NCI-H1930 (cell line): ENCODE measurements at places on chromosomes 5 and 9.
A peak's percentile ranks its signal among the peaks of the same experiment; 100 is the strongest.

DNA sequence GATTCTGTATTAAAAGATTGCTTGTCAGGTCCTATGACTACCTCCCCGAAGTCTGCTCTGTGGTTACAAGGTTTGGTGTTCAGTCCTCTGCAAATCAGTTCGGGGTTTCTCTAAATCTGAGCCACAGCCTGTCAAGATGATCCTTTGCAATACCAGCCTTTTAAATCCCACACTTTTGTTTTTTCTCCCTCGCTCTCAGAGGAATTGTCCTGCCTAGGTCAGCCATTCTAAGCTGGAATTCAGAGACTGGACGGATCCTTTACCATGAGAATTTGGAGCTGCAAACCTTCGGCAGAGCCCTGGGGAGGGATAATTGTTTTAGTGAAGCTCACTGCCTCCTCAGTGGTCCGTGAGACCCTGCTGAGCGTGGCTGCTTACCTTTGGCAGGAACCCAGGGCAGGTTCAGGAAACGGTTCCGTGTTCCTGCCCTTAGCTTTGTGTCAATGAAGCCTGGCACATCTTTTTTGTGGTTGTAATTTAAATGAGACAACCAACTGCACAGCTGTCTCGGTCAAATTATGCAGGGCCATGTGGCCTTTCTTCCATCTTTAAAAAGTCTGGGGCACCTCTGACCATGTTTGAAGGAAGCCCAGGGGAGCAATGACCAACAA, 47.2 kb downstream of the EBF1 start:
- no peak for DNase-seq

GRCh38 chr9:93810028-93810971, 144.9 kb downstream of the BARX1 start:
- DNase-seq = no peak

DNA sequence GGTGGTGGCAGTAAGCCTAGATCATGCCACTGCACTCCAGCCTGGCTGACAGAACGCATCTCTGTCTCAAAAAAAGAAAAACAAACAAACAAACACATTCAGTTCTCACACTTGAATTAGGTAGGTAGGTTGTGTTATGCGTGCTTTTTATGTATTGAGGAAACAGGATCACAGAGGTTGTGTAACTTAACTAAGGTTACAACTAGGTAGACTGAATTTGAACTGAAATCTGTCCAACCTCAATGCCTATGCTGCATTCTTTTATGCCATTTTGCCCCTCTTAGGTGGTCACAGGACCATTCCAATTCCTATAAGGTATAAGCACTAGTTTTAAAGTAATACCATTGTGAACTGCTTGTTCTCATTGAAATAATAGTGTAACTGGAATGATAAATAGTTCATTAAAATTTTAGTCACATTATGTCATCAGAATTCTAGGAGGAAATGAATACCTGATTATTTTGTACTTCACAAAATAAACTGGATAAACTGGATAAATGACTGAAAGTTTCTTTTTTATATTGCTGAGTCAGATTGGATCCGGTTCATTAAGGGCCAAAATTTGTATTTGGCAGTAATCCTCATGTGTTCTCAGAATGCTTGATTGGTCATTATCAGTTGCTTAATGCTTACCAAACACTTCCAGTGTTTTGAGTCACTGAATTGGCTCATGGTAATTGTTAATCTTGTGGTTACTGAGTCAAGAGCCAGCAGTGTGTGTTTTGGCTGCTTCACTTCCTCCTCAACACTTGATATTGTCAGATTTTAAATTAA, 7.1 kb downstream of the UBAP1 start:
- DNase-seq = no peak

GRCh38 chr5:112551419-112552032, 132.4 kb upstream of the EPB41L4A start:
- peak; percentile 8 for DNase-seq

DNA sequence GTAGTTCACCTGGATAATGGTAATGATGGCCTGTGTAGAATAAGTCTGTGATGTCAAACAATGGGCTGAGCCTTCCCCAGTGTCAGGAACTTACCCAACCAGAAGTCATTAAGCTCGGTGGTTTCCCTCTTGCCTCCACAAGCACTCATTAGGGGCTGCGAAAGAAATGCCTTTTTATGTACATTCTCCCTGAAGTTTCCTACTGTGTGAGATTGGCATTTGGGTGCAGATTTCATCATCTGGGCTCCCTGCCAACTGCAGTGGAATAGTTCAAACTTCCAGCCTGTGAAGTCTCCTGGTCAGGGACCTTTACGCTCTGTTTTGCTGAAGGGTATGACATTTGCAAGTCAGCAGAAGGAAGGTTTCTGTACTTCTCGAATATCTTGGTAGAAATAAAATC, 41.6 kb upstream of the TMEM215 start:
- no peak for DNase-seq
